ENCODE measurements at places on chromosomes 2 and 18.

DNA sequence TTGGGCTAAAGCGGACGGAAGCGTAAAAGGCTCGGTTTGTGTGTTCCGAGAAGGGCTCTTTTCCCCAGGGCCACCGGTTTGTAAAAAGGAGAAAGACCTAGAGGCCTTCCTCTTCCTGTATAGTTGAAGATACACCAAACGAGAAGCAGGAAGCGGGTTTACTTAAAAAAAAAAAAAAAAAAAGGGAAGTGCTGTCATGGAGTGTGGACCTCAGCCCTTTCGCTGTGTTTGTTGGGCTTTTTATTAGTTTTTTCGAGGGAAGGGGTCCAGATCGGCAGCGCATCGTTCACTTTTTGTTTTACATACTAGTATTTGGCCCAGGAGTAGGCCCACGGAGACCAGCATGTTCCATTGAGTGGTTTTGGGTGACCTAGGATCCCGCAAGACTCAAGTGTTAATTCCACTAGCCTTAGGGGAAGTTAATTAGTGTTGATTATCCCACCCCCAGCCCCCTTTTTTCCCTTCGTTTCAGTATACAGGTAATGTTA lies 676 bp downstream of the ACTR2 start:
- peak; percentile 41 for DNase-seq

GRCh38 chr2:191155608-191156071 lies 4.8 kb upstream of the STAT4 start:
- DNase-seq, result no peak

- no peak for DNase-seq
Observed at GRCh38 chr2:172101821-172102390, 794 bp downstream of the DLX2 start.

DNA sequence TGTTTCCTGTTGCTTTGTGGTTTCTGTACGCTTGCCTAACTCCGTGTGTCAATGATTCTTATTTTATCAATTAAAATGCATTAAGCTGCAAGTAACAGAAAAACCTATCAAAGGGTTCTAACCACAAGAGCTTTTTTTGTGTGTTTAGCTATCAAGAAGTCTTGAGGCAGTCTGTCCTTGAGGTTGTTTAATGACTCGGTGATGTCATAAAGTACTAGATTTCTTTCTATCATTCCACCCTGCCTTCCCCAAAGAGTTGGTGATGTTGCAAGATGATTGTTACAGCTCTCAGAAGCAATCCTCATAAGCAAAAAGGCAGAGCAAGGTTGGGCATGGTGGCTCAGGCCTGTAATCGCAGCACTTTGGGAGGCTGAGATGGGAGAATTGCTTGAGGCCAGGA lies 51.9 kb upstream of the SPTBN1 start:
- DNase-seq, result no peak

DNA sequence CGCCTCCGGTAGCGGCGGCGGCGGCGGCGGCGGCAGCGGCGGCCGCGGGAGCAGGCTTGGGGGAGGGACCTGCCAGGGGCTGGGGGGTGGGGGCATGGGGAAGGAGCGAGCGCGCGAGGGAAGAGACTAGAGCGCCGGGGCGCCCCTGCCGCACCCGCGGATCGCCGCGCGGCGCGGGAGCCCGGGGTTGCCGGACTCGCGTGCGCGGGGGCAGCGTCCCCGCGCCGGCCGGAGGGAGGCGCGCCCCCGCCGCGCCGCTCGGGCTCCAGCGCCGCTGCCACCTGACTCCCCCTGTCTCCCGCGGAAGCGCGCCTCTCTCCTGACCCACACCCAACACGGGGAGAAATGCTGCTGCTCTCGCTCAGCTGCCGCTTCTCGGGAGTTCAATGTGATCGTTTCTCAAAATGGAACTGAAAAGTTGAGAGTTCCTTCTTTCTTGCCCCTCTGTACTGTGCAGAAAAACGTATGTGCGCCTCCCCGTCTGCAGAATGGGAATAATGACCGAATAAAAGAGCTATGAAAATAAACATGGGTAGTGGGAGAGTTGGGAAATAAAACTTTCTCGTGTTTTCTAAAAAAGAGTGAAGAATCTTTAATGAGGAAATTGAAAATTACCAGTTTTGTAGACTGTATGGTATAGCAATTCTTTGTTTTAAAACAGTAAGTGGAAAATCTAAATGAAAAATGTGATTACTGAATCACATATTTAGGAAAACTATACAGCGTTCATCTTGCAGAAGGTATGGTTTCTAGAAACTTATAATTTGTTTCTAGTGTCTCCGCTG lies 455 bp upstream of the TLK1 start:
- peak; percentile 75 for DNase-seq

Data from globus pallidus (tissue), 1 donor.